NCI-H2107 (cell line): ENCODE measurements at places on chromosomes 1 and 21.

- DNase-seq: peak; percentile 10
Observed at GRCh38 chr1:196873385-196873784, 14.5 kb upstream of the CFHR4 start.

- DNase-seq: no peak
Observed at GRCh38 chr1:25784575-25785051, 15.4 kb upstream of the SELENON start.

GRCh38 chr1:3249231-3249630 lies 180.2 kb downstream of the PRDM16 start:
- no peak for DNase-seq

- no peak for DNase-seq
Observed at GRCh38 chr1:109622137-109622892, 2.7 kb downstream of the AMPD2 start.

GRCh38 chr21:46100020-46100419 lies 2.1 kb downstream of the COL6A2 start:
- DNase-seq: no peak

GRCh38 chr1:2215329-2215728 lies 12.8 kb upstream of the SKI start:
- DNase-seq: no peak

DNA sequence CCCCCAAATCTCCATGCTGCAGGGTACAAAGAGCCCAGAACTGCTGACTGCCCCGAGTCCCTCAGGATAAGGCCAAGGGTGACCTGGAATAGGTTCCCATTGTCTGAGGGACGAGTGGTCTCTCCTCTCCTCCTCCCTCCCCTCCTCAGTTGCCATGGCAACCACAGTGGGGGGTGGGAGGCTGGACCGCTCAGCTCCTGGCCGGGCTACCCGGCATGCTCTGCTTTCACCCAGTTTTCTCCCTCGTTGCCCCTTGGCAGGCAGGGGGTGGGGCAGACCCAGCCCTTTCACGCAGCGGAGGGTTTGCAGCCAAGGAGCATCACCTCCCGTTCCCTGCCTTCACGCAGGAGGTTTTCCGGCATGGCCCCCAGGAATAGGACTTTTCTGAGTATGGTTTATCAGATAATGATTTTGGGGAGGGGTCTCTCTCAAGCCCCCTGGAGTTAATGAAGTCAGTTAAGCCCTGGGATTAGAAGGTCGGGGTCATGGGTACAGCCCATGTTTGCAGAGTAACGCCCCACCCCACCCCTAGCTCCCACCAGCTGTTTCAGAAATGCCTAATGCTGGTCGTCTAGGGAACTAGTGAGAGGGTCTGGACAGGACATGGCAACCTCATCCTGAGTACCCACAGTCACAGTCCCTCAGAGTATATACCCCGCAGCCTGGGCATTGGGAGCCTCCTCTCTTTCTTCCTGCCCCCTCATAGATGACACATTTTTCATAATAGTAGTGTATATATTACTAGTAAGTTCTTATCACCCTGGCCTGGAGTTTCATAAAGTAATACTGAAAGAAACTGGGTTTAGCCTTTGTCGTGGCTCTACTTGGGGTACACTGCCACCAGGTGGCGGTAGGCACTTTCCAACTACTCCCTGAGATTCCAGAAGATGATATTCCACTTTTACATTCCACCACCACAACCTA lies 20.7 kb downstream of the C1QB start:
- DNase-seq: peak; percentile 12

- peak; percentile 91 for DNase-seq
Observed at GRCh38 chr21:25997788-25998611, 172.6 kb downstream of the APP start.

- no peak for DNase-seq
Observed at GRCh38 chr1:172399756-172400721, 20.4 kb upstream of the C1orf105 start.

- DNase-seq: no peak
Observed at GRCh38 chr1:111938123-111938522, 51.3 kb downstream of the KCND3 start.

DNA sequence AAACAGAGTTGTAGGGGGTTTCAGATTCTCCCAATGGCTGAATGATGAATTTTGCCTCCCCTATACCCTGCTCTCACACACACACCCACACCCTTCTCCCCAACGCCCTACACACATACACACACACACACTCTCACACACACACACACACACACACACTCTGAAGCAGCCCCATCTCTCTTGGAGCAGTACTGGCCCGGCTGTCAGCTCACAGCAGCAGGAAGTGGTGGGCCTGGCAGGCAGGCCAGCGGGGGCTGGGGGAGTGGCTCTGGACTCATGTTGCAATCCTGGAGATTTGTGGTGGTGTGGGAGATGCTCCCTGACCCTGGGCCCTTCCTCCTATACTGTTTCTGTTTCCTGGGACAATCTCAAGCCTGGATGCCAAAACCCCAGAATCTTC lies 2.2 kb downstream of the IKBKE start:
- DNase-seq: no peak

DNA sequence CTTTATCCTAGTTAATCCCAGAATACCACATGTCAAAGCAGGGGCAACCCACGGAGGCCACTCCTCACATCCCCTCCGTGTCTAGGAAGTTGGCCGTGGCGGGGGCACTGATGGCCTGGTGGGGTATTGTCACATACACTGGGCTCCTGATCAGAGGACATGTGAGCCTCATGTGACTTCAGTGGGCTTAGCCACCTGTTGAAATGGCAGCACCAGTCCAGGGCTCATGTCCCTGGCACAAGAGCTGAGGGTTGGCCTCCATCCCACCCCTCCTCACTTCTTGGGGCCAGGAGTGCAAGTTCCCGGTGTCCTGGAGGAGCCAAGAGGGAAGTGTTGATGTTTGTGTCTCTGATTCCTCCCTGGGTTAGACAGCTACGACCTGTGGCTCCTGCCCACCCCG lies 313.4 kb downstream of the CAMTA1 start:
- no peak for DNase-seq

DNA sequence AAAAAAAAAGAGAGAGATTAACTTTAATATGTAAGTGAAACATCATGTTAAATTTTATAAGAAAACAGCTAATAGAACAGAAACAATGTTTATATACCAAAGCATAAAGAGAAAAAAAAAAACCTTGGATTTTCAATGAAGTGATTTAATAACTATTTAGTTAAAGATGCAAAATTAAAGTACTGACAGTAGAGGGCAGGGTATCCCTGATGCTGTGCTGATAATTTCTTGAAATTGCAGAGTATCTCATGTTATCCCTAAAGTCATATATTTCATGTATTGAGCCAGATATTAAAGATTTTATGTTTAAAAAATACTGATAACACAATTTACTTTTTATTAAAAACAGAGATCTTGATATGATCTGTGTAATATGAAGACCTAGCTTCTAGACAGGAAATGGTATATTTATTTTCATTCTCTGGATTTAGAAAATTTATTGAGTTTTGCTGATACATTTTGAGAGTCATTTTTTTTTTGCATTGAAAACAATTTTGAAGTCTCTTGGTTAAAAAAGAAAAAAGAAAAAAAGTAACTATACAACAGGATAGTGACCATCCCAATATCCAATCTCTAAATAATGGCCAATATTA lies 273.2 kb downstream of the USP25 start:
- DNase-seq: no peak

- DNase-seq: no peak
Observed at GRCh38 chr1:226378071-226378470, 29.8 kb downstream of the PARP1 start.

DNA sequence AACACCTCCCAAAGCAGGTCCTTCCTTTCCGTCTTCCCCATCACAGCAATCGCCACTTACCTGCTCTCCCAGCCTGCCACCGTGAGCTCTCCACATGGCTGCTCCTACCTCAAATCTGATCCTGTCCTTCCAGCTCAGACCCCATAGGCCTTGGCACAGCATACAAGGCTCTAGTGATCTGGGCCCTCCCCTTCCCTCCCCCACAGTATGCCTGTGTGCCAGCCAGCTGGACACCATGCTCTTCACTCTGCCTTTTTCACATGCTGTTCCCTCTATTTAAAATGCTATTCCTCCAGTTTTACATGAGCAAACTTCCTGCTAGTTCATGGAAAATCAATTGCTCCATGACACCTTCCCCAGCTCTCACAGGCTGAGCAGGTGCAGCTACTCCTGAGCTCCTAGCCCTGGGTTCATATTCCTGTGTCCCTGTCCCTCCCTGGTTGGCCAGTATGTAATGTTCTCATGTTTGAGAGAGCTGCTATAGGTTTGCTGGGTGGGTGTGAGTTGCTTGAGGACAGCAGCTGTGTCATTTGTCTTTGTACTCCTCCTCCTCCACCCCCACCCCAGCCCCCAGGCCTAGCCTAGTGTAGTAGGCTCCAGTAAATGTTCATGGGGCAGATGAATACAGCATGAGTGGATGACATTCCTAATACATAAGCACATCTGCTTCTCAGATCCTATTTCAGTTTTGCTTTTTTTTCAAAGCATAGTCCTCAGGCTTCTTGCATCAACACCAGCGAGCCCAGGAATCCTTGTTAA lies 6.3 kb upstream of the TNNT2 start:
- DNase-seq: peak; percentile 81

DNA sequence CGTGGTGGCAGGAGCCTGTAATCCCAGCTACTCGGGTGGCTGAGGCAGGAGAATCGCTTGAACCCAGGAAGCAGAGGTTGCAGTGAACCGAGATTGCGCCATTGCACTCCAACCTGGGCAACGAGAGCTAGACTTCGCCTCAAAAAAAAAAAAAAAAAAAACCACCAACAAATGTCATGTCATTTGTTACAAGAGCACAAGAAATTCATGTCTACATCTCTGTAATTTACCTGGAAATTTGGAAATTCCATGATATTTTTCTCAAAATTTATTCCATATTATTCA lies 16.5 kb upstream of the VPS45 start:
- no peak for DNase-seq

DNA sequence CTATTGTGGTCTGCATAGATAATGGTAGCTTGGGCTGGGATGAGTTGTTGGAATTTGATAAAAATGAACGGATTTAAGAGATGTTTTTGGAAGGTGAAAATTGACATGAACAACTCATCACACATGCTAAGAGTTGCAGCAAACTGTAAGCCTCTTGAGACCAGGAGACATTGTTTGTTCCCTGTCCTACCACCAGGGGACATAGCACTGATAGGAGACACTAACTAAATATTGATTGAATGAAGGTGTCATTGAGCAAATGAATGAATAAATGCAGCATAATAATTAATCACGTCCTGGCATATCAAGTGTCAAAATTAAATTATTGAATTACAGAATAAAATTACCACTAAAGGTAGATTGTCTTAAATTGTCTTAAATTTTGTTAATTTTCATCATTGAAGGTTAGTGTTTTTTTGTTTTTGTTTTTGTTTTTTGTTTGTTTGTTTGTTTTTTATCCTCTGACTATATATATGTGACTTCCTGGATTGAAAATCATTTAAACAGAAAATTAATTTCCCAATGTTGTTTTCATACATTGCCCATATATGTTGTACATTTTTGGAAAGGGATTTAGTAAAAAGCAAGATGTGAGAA lies 285.3 kb upstream of the C1orf105 start:
- no peak for DNase-seq

DNA sequence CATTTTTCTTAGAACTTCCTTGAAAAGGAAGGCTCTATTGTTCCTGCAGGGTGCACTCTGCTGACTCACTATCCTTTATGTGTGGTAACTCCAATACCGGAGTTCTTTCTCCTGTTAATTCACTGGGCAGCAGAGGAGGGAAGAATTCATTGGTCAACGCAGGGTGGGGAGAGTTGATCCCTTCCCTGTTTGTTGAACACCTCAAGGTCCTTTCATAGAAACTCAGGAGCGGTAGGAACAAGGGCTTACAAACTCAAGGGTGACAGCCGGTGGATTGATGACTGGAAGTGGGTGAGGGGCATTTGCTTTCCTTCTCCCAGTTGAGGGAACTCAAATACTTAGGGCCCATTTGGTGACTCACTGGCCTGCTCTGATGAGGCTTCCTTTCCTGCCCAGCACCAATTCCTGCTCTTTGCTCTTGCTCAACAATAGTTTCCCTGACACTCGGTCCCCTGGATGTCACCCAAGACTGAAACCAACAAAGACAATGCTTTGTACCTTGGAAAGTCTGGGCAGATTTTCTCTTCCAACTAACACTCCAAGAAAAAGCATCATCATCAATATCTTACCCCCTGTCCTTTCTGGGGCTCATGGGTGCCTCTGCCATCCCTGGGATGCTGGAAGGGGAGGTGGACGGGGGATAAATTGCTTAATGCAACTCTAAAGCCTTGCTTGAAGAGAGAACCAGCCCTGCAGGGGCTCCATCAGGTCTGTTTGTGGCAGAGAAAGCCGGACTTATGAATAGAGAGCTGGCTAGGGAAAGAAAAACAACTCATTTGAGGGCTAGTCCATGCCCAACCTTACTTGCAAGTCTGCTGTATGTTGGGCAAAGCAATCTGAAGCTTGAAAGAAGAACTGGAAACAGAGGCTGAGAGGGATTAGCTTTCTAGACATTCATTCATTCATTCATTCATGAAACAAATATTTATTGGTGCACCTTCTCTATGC lies 9.3 kb downstream of the SLC26A9 start:
- DNase-seq: no peak

GRCh38 chr1:246216906-246217305 lies 290.2 kb downstream of the SMYD3 start:
- DNase-seq: no peak

- no peak for DNase-seq
Observed at GRCh38 chr1:221573756-221574155, 168.1 kb downstream of the DUSP10 start.

- no peak for DNase-seq
Observed at GRCh38 chr1:33502726-33503125, 30.3 kb downstream of the ZSCAN20 start.

- no peak for DNase-seq
Observed at GRCh38 chr21:29538115-29538514, 239.4 kb downstream of the BACH1 start.

- DNase-seq: no peak
Observed at GRCh38 chr1:241074507-241074906, 282.5 kb downstream of the RGS7 start.

DNA sequence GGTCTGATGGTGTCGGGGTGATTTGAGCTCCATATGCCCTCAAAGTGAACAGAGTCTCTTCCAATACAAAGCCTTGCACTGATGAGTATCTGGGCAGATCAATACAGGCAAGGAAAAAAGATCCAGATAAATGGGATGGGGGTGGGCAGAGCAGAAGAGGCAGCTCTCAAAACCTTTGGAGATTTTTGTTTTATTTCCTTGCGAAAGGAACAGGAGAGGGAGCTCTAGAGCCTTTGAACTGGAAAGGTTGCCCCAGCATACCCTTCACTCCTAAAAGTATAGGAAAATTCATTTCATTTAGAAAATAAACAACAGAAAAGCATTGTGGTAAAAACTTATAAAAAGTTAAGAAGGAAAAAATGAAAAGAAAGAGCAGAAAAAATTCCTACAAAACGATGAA lies 31.4 kb upstream of the OLIG2 start:
- no peak for DNase-seq

- DNase-seq: no peak
Observed at GRCh38 chr21:16770266-16770665, 742.6 kb upstream of the CXADR start.

- DNase-seq: no peak
Observed at GRCh38 chr1:17359031-17359430, 13.0 kb upstream of the PADI6 start.

GRCh38 chr1:95766036-95766435 lies 532.0 kb downstream of the RWDD3 start:
- no peak for DNase-seq
